Activated naive CD4-positive, alpha-beta T cell treated with anti-CD3 and anti-CD28 coated beads for 36 hours (primary cell): ENCODE measurements at places on chromosomes 3 and 15.

DNA sequence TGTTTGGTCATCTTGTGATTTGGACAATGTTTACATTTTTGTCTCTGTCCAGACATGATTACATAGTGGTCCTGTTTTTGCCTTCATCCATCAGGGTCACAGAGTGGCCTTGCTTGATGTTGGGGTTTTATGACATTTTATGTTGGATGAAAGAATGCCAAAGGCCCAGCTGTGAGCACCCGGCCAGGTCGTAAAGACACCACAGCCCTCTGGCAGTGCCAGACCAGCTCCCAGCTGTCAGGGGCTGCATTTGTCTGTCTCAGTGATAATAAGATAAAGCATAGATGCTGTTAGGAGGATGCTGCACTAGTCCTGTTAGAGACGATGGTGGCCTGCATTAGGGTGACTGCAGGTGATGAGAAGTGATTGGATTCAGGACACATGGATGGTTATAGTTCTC is 117.5 kb downstream of the FAM174B start:
- no peak for DNase-seq

DNA sequence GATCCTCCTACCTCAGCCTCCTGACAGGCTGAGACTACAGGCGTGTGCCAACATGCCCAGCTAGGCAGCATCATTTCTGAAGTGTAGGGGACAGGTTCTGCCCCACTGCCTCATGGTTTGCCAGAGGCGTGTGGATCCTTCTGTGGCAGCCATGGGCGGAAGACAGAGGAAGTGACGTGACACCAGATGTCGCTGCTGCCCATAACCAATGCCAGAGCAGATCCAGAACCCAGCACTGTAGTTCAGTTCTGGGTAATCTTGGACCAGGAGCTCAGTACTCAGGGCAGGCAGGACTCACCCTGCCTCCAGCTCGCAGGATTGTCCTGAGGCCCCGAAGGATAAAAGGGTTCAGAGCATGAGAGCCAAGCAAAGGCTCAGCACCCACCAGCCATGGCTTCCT is 8.2 kb downstream of the RBPMS2 start:
- DNase-seq, result peak; percentile 31

GRCh38 chr15:74543583-74543982 is 2.6 kb downstream of the ARID3B start:
- DNase-seq, result peak; percentile 27

DNA sequence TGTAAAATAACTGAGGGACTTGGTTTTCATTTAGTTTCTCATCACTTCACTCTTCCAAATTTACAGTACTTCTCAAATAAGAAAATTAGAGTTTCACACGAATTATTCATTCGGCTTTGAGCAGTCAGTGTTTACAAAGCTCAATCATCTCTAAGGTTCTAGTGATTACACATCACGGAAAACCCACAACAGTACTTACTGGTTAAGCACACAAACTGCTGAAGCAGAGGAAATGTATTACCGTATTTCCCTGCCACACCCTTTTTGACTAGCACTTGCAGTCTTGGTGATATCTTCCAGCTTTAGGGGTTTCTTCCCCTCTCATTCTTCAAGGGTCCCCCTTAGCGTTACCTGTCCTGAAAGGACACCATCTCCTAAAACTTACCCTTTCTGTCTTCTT is 164.8 kb upstream of the CDIN1 start:
- no peak for DNase-seq

DNA sequence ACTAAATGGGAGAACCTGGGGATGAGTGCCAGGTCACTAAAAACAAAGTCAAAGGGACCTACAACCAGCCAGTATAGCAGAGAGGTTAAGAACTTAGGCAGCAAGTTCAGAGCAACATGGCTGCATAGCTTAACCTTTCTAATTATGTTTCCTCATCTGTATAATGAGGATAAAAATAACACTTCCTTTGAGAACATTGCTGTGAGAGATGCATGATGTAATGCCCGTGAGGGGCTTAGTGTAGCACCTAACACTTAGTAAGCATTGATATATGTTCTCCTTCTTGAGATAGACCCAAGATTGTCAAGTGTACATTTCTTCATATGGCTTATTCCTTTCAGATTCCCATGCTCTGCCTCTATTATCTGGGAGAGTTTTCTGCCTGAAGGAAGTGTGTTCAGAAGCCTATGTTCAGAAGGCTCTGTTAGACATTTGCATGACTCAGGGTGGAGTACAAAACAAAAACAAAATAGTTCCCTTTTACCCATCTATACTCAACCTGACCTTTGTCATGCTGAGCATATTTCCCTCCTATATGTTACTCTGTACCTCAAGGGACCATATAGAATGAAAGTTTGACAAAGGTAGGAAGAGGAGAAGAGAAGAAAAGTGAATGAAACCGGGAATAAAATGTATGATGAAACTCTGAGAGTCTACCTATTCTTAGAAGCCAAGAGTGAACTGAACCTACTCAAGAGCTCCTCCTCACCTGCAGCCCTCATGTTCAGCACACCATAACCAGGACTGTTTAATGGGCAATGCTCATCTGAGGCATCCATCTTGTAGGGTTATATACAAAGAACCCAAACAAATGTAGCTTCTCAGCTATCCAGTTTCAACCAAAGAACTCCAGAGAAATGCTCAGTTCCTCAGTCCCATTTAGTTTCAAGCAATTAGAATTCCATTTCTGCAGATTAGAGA is 70.7 kb upstream of the KCNMB2 start:
- DNase-seq, result no peak

DNA sequence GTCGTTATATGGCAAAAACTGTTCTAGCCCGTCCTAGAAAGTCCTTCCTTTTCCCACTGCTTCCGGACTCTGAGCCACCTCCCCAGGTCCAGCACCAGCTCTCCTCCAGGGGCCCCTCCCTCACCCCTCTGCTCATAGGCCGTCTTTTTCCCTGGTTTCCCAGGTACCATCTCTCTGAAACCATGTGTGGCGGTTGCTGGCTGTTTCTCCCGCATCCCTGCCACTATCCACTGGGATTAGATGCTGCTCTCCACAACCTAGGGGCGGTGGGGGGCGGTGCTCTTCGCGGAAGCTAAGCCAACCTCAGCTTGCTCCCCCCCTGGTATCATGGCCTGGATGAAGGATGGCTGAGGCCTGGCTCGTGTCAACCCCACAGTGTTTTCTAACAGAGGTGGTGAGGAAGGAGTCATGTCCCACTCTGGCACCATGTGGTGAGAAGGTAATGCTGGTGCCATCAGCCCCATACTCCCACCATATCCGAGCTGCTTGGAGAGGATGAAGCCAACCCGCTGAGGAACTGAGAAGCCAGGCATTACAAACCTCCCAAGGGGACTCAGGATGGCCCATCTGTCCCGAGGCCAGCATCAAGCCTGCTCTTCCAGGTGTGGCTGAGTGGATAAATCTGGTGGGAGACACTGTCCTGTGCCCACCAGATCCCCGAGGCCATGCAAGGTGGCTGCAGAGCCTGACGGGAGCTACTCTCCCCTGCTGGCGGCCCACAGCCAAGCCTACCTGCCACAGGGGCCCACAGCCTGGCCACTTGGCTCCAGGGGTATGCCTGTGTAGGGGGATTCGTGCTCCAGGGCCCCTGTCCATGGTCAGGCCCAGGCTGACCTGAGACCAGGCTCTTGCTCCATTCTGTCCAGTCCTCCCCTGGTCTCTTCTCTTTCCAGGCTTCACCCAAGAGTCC is 27.9 kb upstream of the SLC41A3 start:
- DNase-seq, result no peak

- peak; percentile 66 for DNase-seq
These were observed 524 bp upstream of the TOPBP1 start for GRCh38 chr3:133662278-133662651.

DNA sequence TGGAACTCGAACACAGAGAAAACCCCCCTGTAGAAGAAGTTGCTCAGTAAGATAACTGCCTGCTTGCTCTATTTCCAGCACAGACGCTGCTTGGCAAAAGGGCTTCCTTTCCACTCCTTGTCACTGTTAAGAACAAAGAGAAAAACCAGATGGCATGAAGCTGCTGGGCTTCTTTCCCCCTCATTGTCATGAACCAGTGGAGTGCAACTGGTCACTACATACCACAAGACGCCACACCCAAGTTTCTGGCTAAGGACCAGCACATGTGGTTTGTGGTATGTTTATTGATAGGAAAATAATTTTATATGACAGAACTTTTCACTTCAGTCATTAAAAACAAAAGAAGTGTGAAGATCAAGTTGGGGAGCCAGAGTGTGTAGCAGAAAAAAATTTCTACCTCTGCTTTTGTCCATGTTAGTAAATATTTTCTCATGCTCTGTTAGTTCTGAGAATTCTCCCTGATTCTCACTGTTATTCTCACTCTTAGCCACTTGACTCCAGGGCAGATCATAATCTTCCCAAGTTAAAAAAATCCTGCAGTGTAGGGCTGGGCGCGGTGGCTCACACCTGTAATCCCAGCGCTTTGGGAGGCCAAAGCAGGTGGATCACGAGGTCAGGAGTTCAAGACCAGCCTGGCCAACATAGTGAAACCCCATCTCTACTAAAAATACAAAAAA is 37.9 kb downstream of the CLK3 start:
- DNase-seq, result no peak

- DNase-seq, result no peak
These were observed 21.9 kb downstream of the AKAP13 start for GRCh38 chr15:85402195-85402881.

GRCh38 chr3:188351648-188352047 is 197.7 kb downstream of the LPP start:
- DNase-seq, result no peak

GRCh38 chr15:43095243-43095642 is 10.6 kb downstream of the UBR1 start:
- DNase-seq, result no peak

- DNase-seq, result peak; percentile 86
These were observed 40.9 kb upstream of the IDH2 start for GRCh38 chr15:90143166-90143655.

GRCh38 chr3:113834983-113835382 is 3.6 kb upstream of the GRAMD1C start:
- no peak for DNase-seq

GRCh38 chr15:68340726-68341671 is 63.5 kb downstream of the FEM1B start:
- no peak for DNase-seq

GRCh38 chr3:184399410-184399809 is 19.6 kb downstream of the CHRD start:
- DNase-seq, result no peak

- DNase-seq, result no peak
These were observed 13.2 kb upstream of the TIPARP start for GRCh38 chr3:156661155-156661554.

DNA sequence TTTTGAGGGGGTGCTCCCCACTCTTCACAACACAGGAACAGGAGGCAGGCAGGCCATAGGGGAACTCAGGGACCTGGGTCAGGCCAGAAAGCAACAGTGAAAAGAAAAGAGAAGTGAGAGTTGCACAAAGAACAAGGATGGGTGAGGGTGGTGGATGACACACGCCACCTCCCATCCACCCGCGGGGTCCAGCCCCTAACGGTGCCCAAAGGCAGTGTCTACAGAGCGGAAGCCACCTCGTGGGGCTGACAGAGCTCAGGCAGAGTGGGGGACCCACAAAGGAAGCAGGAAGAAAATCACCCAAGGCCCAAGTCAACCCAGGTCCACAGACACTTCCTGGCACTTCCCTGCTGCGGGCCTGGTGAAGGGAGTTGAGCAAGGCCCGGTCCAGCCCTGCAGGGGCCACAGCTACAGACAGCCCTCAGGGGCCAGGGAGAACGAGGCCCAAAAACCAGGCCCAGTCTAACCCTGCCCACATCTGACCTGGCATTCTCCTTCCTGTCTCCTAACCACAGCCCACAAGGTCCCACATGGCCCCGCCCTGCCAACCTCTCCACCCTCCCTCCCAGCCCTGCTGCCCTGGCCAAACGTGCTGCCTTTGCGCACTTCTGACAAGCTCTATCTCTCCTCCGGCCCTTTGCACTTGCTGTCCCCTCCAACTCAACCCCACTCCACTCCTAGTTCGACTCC is 5.9 kb downstream of the NUP210 start:
- DNase-seq, result peak; percentile 78

DNA sequence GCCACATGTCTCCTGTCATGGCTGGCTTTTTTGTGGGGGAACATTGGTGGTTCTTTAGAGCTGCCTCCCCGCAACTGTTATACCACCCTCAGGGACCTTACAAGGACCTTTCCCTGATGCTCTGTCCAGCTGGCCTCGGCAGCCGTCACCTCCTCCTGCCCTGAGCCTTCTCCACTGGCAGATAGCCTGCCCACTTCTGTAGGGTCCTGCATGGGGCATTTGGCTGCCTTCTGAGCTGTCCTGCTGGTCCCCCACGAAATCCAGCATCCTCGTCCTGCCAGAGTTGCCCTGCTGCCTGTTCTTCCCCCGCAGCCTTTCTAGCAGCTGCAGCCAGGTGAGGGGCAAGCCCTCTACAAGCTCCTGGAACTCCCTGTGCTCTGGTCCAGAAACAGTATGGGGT is 86.2 kb downstream of the USP13 start:
- no peak for DNase-seq

DNA sequence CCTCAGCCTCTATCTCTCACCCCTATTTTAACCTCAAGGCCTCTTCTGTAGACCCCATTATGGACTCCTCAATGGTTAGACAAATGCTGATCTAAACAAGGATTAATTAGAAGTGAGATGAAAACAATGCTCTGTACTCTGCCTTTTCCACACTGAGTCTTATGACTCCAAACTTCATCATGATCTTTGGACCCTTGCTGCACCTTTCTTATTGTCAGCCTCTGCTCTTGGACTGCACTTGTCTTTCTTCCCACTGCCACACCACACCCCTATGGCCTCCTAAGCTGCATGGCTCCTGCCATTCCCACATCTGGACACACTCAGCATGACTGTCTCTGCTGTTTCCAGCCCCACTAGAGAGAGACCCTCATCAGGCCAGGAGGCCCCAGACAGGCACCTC is 348.2 kb downstream of the RORA start:
- DNase-seq, result no peak

DNA sequence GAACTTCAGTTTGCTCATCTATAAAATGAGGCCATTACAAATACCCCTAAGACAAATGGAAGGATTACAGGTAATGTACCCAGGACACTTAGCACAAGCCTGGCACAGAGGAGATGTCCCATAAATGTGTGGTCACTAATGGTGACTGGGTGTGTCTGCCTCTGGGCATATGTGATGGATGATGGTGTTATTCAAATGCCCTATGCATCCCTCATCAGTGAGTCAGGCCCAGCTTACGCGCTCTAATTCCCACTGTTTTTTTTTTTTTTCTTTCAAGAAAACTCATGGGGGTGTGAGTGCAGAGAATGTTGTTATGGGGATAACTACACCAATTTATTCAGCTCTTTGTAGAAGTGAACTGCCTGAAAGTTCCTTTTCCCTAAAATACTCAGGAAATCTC is 23.6 kb upstream of the KIF23 start:
- no peak for DNase-seq

GRCh38 chr3:148162132-148162531 is 535.6 kb upstream of the AGTR1 start:
- no peak for DNase-seq

GRCh38 chr3:194672876-194673275 is 885 bp upstream of the LSG1 start:
- DNase-seq, result no peak

- no peak for DNase-seq
These were observed 609.5 kb upstream of the UBE2E2 start for GRCh38 chr3:22593638-22594037.
